ENCODE measurements at places on chromosomes 5 and 9. TPM values are rescaled to one million over a fixed set of nuclear protein-coding genes. Genes with fewer than 3 reads are reported as not detected.

GRCh38 chr9:131697908-131698617 lies 41.8 kb downstream of the RAPGEF1 start:
- no peak for DNase-seq

The NRARP gene
- total RNA-seq, result 0.90 TPM

The SLC6A3 gene
- total RNA-seq, result not detected

The SLC25A48 gene
- 1.4 TPM for total RNA-seq

DNA sequence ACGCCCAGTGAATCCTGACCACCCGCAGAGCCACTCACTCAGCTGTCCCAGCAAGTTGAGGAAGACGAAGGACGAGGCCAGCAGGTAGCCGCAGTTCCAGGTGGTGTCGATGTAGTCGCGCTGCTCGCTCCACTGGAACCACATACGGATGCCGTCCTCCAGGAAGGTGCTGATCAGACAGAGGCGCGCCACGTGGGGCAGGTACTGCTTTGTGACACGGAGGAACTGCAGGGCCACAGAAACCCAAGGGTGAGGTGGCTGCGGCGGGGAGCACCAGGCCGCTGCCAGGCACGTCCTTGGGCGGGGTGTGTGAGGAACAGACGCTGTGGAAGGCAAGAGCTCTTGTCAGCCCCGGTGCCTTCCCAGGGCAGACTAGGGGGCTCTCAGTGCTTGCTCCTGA lies 8.6 kb downstream of the SURF4 start:
- DNase-seq, result no peak

- DNase-seq, result no peak
Measured at GRCh38 chr9:88344013-88344412, 44.2 kb upstream of the SPIN1 start.

Data from HT1080 (cell line).